A549 treated with DMSO at 1 μM for 4 hours (cell line): ENCODE measurements at places on chromosomes 6 and 20. TPM values are rescaled to one million over a fixed set of nuclear protein-coding genes. Genes with fewer than 3 reads are reported as not detected.

The ARID1B gene
- total RNA-seq: 14.4 to 20.0 TPM (median 18.2 TPM) in 5 replicates

The SGK2 gene
- total RNA-seq: 5.4 to 7.2 TPM (median 7.2 TPM) in 5 replicates

The TGM3 gene
- total RNA-seq: 0.07 to 0.11 TPM (median 0.08 TPM) in 3 of 5 replicates, not detected in the others

The CRISP2 gene
- not detected in 5 replicates for total RNA-seq

The CLPSL1 gene
- not detected in 5 replicates for total RNA-seq

The HDGFL1 gene
- total RNA-seq: not detected in 5 replicates

The LAMA4 gene
- total RNA-seq: 1.1 to 2.5 TPM (median 1.8 TPM) in 5 replicates

The LHFPL5 gene
- total RNA-seq: 0.11 to 0.34 TPM (median 0.16 TPM) in 4 of 5 replicates, not detected in the other

The MCUR1 gene
- 8.4 to 15.7 TPM (median 14.3 TPM) in 5 replicates for total RNA-seq

The CCM2L gene
- 0.28 to 0.78 TPM (median 0.62 TPM) in 5 replicates for total RNA-seq

The KCNK16 gene
- not detected in 5 replicates for total RNA-seq

The SAPCD1 gene
- 3.0 to 5.0 TPM (median 3.3 TPM) in 5 replicates for total RNA-seq

The CCN6 gene
- not detected in 5 replicates for total RNA-seq

The ARMC2 gene
- 1.5 to 3.8 TPM (median 2.1 TPM) in 5 replicates for total RNA-seq

The COQ3 gene
- total RNA-seq: 9.8 to 12.4 TPM (median 10.9 TPM) in 5 replicates

The PSMB9 gene
- 16.5 to 22.1 TPM (median 17.2 TPM) in 5 replicates for total RNA-seq

The DNPH1 gene
- total RNA-seq: 74.5 to 96.8 TPM (median 85.9 TPM) in 5 replicates

The TREM2 gene
- 0.09 TPM in 1 of 5 replicates, not detected in the others for total RNA-seq

The ACTL10 gene
- 0.05 TPM in 1 of 5 replicates, not detected in the others for total RNA-seq

The SLC24A3 gene
- 0.03 to 0.17 TPM (median 0.04 TPM) in 5 replicates for total RNA-seq

The IL17A gene
- total RNA-seq: not detected in 5 replicates

The PNPLA1 gene
- total RNA-seq: 0.03 TPM in 1 of 5 replicates, not detected in the others

The MOXD1 gene
- 1.5 to 2.4 TPM (median 2.0 TPM) in 5 replicates for total RNA-seq

The TCF21 gene
- 0.02 to 0.12 TPM (median 0.05 TPM) in 5 replicates for total RNA-seq

The DPPA5 gene
- total RNA-seq: not detected in 5 replicates

The NEURL2 gene
- 0.88 to 1.3 TPM (median 1.2 TPM) in 5 replicates for total RNA-seq

The MRAP2 gene
- total RNA-seq: 0.96 to 1.5 TPM (median 1.3 TPM) in 5 replicates

The SIRPA gene
- 29.2 to 35.8 TPM (median 31.0 TPM) in 5 replicates for total RNA-seq

The ERVFRD-1 gene
- not detected in 5 replicates for total RNA-seq
